ENCODE measurements at places on chromosomes 3 and 15.

DNA sequence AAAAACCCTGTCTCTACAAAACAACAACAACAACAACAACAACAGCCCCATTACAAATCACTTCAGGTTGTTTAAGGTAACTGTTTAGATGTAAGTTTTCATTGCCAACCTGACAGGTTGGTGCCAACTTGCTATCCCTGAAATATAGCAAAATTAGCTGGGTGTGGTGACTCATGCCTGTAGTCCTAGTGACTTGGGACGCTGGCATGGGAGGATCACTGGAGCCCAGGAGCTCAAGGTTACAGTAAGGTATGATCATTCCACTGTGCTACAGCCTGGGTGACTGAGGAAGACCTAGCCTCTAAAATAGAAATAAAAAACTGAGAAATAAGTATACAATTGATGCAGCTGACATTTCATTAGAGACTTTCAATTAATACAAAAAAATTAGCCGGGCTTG is 36.0 kb upstream of the CDAN1 start:
- DNase-seq, result no peak

DNA sequence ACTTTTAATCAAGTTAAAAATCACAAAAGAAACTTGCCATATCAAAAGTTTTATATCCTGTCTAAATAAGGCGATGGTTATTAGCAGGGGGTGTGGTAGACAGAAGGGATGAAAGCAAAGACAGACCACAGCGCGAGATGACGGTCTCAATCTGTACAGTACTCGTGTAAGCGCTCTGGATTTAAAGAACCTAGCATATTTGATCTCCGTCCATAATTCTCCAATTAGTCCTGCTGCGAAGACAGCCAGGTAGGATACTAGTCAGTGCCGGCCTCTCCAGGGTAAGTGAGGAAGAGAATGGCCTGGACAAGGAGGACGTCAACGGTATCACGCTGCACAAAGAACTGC is 701 bp downstream of the SGO1 start:
- no peak for DNase-seq

DNA sequence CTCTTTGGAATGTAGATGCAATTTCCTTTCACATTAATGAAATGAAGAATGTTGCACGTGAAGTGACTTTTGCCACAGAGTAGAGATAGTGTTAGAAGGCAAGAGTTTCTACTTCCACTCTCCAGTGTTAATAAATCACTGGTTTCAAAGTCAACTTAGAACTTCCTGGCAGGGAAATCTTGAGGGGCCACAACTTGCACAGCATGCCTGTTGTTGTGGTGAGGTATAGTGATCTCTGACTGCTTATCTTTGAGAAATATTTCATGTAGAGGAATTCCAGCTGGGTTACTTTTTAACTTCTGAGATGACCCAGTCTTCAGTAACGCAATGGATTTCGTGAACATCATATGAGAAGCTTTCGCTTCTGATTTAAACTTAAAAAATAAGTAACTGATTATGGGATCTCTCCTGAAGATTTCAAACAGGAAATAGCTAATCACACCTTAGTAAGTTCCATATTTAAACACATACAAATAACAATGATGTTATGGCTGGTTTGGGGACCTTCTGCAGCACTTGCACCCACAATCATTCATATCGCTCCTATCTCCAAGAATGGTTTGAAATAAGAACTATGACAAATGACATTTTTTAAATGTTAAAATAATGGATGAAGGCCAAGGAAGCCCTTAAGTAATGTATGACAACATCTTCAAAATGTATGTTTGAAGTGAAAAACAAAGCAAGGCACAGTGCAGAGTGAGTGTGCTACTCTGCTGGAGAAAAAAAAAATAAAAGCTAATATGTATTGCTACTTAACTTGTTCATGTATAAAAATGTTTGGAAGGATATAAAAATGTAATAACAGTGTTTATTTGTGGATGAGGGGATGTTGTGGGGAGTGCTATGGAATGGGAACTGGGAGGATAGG is 726.5 kb upstream of the NECTIN3 start:
- no peak for DNase-seq

GRCh38 chr3:197169028-197169427 is 129.4 kb downstream of the DLG1 start:
- DNase-seq, result no peak

GRCh38 chr15:88255484-88256278 is 858 bp downstream of the NTRK3 start:
- DNase-seq, result peak; percentile 33

- DNase-seq, result no peak
Measured at GRCh38 chr15:57327985-57328471, 48.3 kb upstream of the CGNL1 start.

DNA sequence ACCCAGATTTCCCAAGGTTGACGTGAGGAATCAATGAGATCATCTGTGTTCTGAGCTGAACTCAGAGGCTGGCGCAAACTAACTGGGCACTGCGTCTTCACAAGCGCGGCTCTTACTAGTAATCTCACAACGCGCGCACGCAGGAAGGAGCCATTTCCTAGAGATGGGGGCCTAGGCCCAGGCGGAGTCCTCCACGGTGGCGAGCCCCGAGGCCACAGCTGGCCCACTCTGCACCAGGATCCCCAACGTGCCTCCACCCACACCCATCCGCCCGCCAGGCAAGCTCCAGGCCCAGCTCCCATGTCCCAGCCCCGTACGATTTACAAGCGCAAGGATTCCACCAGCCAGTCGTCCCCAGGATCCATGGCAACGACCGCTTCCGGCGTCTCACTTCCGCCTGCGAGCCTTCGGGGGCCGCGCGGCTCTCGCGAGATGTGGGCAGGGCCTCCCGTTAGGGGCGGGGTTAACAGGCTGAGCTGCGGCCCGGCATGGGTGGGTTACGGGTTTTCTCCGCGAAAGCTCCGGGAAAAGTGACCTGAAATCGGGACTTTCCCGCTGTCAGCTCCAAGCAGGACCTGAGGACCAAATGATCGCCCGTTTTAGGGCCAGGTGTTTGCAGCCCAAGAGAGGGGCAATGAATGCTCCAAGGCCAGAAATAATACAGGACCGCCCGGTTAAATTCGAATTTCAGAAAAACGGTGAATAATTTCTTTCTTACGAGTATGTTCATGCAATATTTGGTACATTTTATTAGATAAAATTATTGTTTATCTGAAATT is at the start of gene WDR73:
TSS of gene WDR73 (minus strand) at position 374 of the 779 bp plus-strand sequence. CDS start at position 365, 9 bp downstream.
- peak; percentile 98 for DNase-seq

GRCh38 chr15:83304861-83305703 is 20.6 kb upstream of the BNC1 start:
- no peak for DNase-seq

DNA sequence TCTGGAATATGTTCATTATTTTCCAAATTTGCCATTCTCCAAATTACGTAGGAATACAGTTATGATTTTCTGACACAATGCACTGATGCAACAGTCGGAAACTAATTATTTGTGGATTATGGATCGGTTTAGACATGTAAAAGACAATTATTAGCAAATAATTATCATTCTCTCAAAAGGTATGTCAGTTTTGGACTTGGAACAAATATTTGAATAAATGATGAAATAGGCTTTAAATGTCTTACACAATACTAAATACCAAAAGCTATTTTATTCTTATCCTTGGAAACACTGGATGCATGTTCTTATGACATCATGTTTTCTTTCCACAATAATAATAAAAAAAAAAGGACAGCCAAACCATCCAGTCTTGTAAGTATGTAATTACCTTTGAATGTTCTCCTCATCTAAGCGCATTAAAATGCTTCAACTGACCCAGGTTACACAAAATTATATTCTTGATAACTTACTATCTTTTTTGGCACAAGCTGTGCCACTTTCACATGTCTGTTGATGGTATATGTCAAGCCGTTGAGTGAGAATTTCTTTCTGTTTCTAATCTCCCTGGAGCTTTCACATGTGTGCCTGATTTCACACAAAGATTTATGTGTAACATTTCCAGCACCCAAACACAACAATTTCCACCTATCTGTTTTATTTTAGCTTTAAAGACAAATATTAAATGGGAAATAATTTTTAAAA is 238.5 kb upstream of the ZNF385D start:
- DNase-seq, result no peak

DNA sequence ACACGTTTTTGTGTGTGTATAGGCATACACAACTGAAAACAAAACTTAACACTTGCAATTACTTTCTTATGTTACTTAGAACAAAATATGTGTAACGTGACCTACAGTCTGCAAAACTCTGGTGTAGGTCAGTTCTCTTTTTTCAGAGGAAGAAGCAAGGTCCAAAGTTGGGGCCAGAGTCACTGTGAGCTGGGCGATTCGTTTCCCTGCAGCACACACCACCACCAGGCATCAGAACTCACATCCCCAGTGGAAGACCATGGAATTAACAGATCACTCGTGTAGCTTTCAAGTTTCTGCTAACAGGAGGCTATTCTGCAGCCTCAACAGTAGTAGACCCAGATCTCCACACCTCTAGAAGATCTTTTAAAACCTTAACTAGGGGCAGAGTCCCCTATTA is 25.8 kb downstream of the ANP32A start:
- DNase-seq, result peak; percentile 81

DNA sequence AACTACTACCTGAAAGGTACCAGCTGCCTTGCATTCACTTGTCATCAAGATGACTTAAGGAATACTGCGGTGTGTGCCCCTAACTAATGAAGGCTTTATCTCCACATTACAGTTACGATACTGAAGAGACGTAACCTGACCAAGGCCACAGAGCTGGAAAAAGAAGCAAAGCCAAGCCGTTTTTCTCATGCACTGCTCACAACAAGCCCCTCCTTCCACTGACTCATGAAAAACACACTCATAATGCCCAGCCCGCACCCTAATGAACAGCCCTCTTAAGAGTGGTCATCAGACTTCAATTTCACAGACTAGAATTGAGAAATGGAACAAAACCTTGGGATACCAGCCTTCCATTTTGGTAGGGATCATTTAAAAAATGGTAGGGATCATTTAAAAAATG is 11.6 kb downstream of the PSMD6 start:
- no peak for DNase-seq

- no peak for DNase-seq
Measured at GRCh38 chr15:75943713-75944215, 40.1 kb downstream of the FBXO22 start.

GRCh38 chr15:29550834-29551465 is 271.3 kb downstream of the TJP1 start:
- DNase-seq, result no peak

DNA sequence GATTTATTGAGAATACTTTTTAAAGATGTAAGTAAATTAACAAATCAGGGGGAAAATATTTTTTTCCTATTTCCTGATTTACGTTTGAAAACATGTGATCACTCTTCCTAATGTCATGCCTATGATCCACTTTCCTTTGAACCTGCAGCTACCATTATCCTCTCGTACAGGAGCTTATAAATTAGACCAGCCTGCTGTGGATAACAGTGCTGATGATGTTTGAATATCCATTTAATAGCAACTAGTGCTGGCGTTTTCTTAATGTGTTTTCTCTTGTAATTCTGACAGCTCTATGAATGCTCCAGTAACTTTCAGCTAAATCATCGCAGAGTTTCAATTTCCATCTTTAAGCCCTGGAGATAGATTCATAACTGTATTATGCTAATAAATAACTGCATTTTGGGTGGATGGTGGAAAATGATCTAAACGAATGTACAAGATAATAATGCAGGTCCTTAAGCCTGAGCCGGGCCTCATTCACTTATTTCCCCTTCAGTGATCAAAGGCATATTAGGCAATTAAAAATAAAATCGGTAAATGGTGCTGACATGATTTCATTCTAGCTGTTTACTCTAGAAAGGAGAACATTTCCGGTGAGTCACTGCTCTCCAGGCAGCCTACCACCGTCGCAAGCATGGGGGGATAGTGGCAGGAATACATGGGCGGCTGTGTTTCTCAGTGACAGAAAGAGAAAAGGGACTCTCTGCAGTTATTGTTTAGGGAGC is 58.5 kb upstream of the SLC24A5 start:
- DNase-seq, result no peak

GRCh38 chr3:45974686-45975085 is 20.9 kb downstream of the FYCO1 start:
- no peak for DNase-seq

- no peak for DNase-seq
Measured at GRCh38 chr3:108602249-108602934, 12.9 kb downstream of the DZIP3 start.

- DNase-seq, result no peak
Measured at GRCh38 chr15:74257105-74257504, 21.0 kb downstream of the CCDC33 start.

DNA sequence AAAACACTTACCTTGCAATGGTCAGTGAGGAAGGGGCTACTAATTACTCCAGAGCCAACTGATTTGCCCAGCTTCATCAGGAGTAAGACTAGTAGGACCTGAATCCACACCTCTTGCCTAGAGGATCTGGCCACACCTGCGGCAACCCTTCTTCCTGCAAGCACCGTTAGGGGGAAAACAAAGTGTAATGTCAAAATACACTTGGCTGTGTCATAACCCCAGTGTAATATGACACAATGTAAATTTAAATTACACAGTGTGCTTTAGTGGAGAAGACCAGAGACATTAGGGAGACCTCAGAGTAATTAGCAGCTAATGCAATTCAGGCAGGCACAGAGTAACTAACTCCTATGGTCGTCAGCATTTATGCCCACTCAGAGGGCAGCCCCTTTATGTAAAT is 308.5 kb upstream of the ARRDC4 start:
- no peak for DNase-seq

GRCh38 chr3:161107311-161107710 is 2.2 kb upstream of the B3GALNT1 start:
- DNase-seq, result no peak

GRCh38 chr15:62464705-62465104 is 299.6 kb upstream of the C2CD4B start:
- no peak for DNase-seq

GRCh38 chr3:184683900-184684560 is 27.8 kb downstream of the MAGEF1 start:
- DNase-seq, result no peak

- no peak for DNase-seq
Measured at GRCh38 chr15:37695719-37696118, 238.7 kb upstream of the TMCO5A start.

DNA sequence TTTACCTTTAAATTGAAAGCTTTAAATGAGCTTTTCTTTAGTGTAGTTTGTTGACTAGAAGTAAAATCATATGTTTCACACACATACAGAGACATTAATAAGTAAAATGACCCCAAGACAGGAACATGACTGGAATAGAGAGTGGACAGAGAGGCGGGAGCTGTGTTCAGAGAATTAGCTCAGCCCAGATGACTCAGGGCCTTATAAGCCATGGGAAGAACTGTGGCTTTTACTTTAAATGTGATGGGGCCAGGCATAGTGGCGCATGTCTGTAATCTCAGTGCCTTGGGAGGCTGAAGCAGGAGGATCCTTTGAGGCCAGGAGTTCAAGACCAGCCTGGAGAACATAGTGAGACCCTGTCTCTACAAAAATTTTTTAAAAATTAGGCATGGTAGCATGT is 26.7 kb downstream of the SACM1L start:
- no peak for DNase-seq

GRCh38 chr3:188888321-188889053 is 283.3 kb upstream of the TPRG1 start:
- DNase-seq, result no peak

GRCh38 chr3:177824190-177824786 is 627.0 kb upstream of the TBL1XR1 start:
- no peak for DNase-seq
